ENCODE measurements at places on chromosomes 5 and 9.

GRCh38 chr5:115343855-115344254 lies 47.4 kb upstream of the CCDC112 start:
- DNase-seq, result peak; percentile 37

- DNase-seq, result no peak
Measured at GRCh38 chr5:53076014-53076583, 33.5 kb downstream of the MOCS2 start.

DNA sequence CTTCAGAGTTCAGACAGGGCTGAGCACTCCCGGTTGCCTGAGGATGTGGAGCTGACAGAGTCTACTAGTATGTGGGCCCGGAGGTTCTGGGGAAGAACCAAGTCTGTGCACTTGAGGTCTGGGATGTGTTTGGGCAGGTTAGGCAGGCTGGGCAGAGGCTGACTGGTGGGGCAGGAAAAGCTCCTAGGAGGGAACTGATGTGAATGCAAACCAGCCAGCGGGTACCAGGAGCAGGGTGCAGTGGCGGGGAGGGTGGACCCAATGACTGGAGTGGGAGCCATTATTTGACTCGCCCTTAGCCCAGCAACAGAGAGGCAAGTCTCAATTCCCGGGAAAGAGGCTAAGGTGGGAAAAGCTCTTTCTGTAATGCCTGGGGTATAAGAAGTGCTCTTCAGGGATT lies 419.9 kb upstream of the DAP start:
- DNase-seq, result no peak

DNA sequence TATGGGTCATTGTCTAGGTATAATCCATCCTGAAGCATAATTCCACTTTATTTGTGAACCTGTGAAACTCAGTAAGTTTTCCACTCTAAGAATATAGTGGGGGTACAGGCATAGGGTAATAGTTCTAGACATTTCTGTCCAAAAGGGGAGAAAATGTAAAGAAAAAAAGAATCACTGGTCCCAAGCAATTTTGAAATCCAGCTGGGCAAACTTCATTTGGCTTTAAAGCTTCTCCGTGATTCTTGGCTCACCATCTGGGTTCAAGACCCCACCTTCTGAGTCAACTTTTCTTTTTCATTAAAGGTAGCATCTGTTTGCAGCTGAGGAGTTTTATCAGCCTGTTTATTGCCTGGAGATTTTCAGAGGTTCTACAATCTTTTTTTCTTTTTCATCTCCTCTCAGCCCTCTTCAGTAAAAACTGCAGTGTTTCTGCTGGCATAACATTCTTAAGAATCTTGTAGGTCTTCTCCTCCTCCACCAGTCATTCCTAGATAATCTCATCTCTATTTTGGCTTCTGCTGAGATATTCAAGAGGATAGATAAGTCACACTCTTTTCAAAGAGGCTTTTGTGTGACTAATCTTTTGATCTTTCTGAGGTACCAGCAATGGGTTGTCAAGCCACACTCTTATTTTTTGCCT lies 126.1 kb upstream of the PITX1 start:
- no peak for DNase-seq

DNA sequence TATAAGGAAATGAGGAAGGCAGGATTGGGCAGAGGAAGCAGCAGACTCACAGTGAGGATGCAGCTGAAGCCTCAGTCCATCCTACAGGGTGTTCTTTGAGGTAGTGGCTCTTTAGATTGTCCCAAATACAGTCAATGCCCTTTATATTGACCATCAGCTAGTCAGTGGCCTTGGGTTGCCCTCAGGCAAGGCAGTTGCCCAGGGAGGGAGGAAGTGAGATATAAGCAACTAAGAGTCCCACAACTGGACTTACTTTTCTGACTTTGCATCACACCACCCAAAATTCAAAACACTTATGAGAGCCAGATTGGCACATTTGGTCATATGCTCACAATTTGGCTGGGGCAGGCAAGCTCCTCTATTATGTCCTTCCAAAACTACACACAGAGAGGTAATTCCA lies 9.4 kb upstream of the SLC12A2 start:
- DNase-seq, result no peak

DNA sequence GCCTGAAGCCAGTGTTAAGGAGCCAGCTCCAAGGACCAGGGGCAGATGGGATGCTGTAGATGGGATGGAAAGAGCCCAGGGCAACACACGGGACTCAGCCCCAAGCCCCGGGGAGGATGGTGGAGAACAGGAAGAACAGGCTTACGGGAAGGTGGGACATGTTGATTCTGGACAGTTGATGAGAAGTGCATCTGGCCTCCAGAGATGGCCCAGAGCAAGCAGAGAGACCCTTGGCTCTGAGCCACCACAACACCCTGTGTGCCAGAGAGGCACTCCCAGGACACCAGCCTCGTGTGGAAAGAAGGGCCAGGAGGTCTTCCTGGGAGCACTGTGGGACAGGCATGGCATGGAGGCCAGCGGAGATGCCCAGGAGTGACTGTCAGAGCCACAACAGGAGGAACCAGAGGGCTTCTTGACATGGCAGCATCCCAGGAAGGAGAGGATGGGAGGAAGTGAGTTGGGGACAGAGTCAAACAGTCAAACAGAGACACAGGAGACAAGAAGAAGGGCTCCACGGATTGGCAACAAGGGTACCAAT lies 156.3 kb upstream of the MVB12B start:
- no peak for DNase-seq

GRCh38 chr5:56108246-56108645 lies 113.5 kb upstream of the IL6ST start:
- DNase-seq, result no peak

DNA sequence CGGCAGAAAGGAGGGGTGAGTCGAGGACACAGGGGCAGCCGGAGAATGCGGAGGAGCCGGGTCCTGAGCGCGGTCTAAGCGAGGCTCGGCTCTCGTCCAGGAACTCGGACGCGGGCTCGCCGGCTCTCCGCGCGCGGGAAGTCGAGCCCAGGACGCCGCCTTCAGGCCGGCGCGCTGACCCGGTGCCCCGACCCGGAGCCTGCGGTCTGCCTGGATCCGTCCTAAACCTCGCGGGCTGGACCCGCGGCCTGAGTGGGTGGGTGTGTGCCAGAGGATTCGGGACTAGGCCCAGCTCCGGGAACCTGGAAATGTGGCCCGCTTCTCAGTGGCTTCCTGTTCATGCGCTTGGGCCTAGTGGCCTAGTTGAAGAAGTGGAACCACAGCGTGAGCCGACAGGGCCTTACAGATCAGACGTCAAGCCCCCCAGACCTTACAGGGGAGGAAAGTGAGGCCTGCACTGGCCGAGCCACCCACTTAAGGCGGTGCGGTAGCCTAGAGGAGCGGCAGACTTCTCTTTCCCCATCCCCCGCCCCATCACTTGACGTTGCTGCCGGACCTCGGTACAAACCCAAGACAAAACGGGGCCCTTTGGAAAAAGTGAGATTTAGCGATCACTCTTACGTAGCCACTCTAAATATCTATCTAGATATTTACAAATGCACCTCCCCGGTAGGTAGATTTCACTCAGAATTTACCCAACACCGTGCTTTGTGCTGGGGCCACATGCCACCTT lies 1.2 kb downstream of the CDKN2B-AS1 start:
- DNase-seq, result no peak

DNA sequence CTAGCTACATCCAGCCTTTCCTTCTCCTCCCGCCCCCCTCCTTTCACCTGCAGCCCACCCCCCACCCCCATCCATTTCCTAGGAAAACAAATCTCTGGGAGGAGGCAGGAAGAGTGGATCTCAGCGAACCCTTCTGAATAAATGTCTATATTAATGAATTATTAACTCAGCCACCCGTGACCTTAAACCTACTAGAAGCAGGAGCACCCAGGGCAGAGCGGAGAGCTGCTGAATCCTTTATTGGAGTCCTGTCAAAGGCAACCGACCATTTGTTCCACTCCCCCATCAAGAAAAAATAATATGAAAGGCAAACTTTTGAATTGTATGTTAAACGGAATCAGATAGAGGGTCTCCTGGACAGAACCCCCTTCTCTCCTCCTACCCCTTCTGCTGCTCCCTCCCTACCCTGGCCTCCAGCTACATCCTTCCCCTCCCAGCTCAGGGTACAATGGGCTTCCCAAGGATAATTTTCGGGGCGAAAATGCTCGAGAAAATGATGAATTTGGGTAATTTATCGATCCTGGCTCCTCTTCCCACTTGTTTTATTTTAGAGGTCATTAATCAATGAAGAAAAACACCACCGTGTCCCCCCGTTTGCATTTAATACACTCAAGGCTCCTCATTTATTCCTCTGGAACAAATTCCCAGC lies 3.3 kb upstream of the PRDM6 start:
- DNase-seq, result no peak

GRCh38 chr5:168881427-168882149 lies 302.4 kb upstream of the PANK3 start:
- no peak for DNase-seq

GRCh38 chr5:7628248-7628647 lies 222.7 kb downstream of the CFAP90 start:
- no peak for DNase-seq

DNA sequence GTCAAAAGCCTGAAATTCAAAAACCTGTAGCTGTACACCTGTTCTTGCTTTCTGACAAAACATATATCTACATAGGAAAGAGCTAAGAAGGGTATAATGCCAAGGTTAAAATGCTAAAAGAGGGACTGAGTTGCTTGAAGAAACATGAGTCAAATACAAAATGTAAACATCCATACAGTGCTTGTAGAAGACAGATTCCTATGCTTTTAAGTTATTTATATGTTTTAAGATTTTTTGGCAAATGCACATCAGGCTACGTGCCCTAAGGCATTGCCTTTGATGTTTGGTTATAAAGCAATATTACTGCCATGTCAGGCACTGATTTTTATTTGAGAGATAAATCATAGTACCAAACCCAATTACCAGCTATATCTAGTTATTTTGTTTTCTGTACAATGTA lies 269.0 kb downstream of the EDIL3 start:
- DNase-seq, result no peak

DNA sequence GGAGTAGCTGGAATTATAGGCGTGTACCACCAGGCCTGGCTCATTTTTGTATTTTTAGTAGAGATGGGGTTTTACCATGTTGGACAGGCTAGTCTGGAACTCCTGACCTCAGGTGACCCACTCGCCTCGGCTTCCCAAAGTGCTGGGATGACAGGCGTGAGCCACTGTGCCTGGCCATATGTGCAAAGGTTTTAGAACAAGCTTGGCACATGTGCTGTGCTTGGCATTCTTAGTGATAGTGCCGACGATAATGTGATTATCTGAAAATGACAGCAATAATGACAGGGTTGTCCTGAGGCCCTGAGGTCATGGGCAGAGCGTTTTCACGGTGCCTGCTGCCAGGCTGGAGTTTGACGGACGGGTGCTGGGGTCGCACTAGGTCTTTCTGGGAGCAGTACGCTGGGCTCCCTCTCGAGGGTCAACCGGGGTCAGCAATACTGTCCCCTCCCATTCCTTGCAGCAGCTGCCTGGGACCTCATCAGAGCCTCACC lies 42.6 kb downstream of the HMCN2 start:
- DNase-seq, result no peak

GRCh38 chr5:143383988-143384387 lies 19.5 kb downstream of the NR3C1 start:
- no peak for DNase-seq

GRCh38 chr5:75668445-75668844 lies 48.8 kb downstream of the POC5 start:
- no peak for DNase-seq

DNA sequence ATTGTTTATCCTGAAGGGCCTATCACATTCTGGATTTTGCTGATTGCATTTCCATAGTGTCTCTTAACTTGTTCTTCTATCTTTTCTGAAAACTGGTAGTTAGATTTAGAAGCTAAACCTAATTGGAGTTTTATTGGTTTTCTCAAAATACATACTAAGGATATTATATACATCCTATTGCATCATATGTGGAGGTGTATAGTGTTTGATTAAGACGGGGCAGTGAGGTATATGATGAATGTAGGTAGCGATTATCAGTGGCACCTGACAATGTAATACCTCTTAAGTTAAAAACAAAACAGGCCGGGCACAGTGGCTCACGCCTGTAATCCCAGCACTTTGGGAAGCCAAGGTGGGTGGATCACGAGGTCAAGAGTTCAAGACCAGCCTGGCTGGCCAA lies 35.0 kb downstream of the TGFBR1 start:
- no peak for DNase-seq

Measured in AG09309 (cell line).